ENCODE measurements at places on chromosomes 3 and 15. TPM values are rescaled to one million over a fixed set of nuclear protein-coding genes. Genes with fewer than 3 reads are reported as not detected.

CORO2B gene
- total RNA-seq = 8.1 TPM

XCR1 gene
- total RNA-seq = not detected

MRAS gene
- 261 TPM for total RNA-seq

- no peak for DNase-seq
Measured at GRCh38 chr3:33067484-33067883, 29.5 kb downstream of the GLB1 start.

GHSR gene
- total RNA-seq = not detected

- DNase-seq = no peak
Measured at GRCh38 chr3:179067839-179068238, 3.8 kb downstream of the ZMAT3 start.

IL5RA gene
- not detected for total RNA-seq

ISLR gene
- total RNA-seq = 13.7 TPM

Data from heart right ventricle (tissue), 16 donors.